GM19239 (cell line): ENCODE measurements at places on chromosomes 12 and 14.

GRCh38 chr12:5396541-5396940 lies 35.4 kb upstream of the NTF3 start:
- no peak for DNase-seq

GRCh38 chr14:85534458-85535293 lies 4.7 kb downstream of the FLRT2 start:
- DNase-seq, result no peak

DNA sequence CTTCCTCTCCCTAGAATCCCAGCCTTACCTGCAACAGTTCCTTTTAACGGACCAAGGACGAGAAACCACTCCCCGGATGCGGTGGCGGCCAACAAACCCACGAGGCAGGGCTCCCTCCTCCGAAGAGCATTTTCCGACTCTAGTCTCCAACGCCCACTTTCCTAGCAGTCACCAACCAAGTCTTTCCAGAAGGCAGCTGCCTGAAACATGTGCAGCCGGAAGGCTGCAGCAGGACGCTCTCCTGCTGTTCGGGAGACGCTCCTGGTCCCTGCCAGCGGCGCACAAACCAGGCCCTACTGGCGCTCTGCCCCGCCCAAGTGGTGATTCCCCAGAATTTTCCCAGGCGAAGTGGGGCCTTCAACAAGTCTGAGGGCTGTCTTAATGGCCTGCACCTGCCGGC lies 21.1 kb upstream of the ADAM20 start:
- no peak for DNase-seq

GRCh38 chr12:104721039-104721405 lies 237.1 kb downstream of the SLC41A2 start:
- no peak for DNase-seq

DNA sequence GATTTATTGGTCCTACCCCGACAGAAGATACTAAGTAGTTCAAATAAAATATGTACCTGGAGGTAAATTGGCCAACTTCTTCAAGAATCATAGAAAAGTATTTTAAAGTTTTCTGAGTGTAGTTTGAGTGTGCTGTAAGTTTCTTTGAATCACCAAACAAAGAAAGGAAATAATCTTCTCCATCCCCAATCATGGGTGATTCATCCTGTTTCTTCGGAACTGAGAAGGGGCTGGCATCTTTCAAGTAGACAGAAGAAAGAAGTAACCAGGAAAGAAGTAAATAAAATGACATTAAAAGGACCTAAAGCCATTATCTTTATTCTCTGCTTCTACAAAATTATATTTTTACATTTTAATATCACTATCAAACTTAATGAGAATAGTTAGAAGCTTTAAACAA lies 6.8 kb downstream of the LMNTD1 start:
- DNase-seq, result no peak

DNA sequence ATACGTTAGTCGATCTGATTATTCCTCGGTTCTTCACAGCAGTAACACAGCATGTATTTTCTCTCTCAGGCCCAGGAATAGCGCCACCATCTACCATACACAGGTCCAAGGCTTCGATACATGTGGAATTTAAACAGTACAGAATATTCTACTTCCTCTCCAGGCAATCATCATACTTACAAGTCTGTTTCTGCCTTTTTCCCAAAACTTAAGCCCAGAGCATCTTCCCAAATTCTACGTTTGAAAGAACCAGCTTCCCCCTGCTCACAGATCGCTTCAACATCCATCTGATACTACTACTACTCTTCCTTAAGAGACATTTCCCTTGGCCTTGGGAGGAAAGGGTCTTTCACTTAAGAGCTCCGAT lies 626 bp downstream of the TXNDC16 start:
- no peak for DNase-seq

- no peak for DNase-seq
These were observed 9.8 kb upstream of the ZNF385A start for GRCh38 chr12:54394281-54394719.

- DNase-seq, result no peak
These were observed 37.9 kb downstream of the B4GALNT3 start for GRCh38 chr12:497501-498160.

DNA sequence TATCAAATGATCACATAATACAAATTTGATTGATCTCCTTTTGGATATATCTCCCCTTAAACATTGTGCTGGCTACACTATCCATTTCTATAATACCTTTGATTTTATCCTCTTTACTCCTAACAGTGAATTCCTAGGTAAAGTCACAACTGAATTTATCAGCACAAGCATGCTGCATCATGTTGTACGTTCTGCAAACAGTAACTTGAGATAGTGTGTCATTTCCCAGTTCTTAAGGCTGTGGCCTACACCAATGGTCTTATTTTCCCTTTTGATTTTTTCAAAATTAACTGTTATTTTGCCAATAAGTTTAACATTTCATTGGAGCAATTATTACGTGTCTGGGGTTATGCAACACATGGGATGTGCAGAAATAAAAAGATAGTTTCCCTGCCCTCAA lies 24.8 kb downstream of the PRKCH start:
- DNase-seq, result no peak

DNA sequence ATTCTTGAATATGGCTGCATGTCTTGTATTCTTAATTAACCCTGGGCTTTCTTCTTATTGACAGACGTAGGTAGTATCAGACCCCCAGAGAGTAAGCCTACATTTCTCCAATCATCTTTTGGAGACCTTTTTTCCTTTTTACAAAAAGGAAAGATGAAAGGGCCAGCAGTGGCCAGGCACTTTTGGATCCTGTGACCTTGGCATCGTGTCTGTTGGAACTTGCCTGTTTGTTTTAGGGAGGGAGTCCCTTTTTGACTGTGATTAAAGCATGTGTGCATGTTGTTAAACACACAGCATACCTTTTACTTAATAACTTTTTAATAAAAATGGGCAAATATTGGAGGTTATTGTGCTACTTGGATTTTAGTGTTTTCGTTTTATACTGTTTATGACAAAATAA lies 57.2 kb downstream of the PCNX1 start:
- no peak for DNase-seq

DNA sequence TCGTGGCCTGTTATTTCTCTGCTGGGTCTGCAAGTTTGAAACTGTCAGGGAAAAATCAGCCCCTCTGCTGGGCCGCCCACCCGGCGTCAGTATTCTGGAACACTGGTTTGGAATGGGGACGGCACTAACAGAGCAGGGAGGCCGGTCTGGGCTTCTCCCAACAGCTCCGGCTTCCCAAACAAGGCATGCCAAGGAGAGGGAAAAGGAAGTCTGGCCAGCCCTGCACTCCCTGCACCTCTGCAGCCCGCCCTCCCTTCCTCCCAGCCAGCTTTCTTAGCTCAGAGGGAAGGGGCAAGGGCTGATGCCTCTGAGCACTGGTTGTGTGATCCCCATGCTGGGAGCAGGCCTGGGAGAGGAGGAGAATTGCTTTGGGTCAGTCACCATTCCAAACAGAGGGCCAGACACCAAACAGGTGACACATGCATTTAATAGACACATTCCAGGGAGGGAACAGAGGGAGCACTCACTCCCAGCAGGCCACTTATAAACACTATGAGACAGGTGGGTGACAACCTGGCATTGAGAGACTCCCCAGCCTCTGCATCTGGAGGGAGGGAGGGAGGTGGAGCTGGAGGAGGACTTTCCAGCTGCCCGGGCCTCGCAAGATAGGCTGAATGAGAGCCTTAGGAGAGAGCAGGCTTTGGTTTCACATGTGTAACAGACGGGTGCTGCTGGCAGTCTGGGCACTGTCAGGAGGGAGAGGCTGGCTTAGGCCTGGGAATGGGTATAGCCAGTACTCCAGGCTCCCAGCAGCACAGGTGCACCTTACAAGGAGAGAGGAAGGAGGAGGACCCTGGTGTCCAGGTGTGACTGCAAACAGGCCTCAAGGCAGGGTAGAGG lies 10.3 kb downstream of the KRT75 start:
- no peak for DNase-seq

DNA sequence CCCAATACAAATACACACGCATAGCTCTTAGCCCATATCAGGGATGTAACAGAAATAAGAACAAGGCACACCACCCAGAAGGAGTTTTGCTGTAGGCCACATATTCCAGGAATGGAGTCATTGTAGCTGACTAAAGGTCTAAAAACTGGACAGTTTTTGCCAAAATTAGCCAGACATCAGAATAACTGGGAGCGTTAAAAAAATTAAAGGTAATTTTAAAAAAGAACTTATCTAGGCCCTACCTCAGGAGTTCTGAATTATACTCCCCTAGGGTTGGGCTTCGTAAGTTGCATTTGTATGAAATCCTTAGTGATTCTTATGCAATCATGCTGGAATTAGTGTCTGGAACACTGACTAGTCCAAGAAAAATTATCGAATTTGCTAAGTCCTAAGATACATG lies 987.7 kb downstream of the GALC start:
- DNase-seq, result no peak

GRCh38 chr12:15540005-15540404 lies 217.7 kb downstream of the PTPRO start:
- DNase-seq, result no peak

DNA sequence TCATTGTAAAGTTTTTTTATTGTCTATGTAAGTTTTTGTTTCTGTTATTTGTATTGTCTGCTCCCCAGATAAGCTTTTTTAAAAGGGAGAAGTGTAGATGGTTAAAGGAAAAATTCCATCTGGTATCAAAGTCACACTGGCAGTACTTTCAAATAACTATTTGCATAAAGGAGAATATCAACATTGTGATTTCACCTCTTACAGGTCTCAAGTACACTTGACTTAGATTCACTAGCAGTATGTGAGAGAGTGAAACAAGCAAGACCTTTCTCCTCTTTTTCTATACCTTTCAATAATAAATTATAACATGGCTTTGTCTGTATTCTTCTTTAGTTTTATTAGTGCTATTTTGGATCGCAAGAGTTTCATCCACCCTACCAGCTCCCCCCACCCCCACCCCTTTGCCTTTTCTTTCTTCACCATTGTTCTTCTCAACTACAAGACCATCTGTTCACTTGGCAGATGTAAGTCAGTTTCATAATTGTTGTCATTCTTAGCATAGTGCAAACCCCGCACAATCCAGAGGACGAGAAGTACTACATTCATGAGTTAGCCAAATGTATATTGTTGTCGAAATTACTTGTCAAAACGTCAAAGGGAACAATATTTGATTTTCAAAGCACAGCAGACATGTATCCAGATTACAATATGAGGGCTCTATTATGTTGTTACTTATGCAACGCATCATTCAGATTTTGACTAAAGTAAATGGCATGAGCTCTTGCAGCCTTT lies 602.7 kb upstream of the FLRT2 start:
- no peak for DNase-seq

- DNase-seq, result peak; percentile 28
These were observed 1.2 kb downstream of the SRSF9 start for GRCh38 chr12:120468325-120468820.

- no peak for DNase-seq
These were observed 72.2 kb downstream of the BORCS5 start for GRCh38 chr12:12428961-12429657.

DNA sequence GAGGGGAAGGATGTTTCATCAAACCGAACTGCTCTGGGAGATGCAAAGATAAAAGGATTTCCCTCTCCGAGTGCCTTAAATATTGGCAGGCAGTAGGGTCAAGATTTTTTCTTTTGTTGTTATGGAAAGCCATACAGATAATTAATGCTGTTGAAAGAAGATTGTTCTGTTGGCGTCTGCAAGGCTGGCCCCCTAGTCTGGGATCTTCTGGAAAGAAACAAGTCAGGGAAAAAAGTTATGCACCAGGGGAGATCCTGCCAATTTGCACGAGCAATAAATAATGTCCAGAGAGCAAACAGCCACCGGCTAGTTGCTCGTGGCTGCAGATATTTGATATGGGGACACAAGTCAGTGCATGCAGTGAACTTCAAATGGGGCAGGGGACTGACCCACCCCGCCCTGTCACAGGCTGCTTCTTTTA lies 202.1 kb upstream of the MYL2 start:
- DNase-seq, result no peak

DNA sequence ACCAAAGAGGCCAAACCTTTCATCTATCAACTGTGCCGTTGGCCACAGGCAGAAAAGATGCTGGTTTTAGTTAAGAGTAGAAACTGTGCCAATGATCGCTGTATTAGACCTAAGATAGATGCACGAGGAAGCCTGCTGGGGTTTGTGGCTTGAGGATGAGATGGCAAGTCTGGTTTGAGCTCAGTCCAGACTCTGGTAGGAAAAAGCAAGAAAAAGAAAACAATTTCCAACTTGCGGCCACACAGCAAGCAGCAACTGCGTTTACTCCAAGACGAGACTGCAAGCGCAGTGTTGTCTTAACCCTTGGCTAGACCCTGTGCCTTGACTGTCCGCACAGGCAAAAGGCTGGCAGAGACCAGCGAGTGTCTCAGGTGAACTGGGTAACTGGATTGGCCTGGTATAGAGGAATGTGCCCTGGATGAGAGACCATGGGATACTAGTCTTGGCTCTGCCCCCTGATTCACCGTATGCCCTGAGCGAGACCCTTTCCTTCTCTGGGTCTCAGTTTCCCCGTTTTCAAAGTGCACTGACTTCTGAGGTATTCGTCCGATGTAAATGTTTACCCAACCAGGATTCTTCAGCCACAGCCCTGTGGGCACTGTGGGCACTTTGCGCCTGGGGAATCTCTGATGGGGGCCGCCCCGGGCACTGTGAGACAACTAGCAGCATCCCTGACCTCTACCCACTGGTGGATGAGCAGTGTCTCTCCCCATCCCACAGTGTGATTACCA lies 113.4 kb downstream of the DICER1 start:
- DNase-seq, result no peak

DNA sequence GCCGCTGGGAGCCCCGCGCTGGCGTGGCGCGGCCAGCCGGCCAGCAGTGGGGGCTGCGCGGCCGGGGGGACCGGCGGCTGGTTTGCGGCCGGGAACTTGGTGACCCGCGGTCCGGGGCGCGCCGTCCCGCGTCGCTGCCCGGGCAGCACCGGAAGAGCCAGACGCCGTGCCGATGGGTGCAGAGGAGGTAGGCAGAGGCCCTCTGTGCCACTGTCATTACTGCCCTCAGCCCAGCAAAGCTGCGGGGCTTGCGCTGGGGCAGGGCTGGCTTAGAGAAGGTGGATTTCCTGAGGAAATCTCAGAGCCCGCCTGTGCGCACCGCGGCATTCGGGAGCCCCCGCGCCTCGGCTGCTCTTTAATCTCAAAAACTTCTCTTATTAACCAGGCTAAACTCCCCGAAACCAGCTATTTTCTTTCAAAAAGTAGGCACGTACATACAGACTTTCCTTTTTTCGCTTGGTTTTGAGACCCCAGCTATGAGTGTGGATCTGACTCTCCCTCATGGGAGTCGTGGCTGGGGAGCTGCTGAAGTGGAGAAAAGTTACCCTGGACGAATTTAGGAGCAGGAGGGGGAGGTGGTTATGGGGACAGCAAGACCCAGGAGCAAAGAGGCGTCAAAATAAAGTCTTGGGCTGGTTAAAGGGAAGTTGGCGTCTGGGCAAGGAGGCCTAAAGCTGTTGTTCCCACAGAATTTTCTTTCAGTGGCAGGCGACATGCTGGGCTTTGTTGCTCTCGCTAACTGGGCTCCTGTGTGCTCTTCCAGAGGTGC lies 802 bp downstream of the SUSD6 start:
- no peak for DNase-seq

- no peak for DNase-seq
These were observed 21.0 kb upstream of the MDM2 start for GRCh38 chr12:68786929-68787328.

DNA sequence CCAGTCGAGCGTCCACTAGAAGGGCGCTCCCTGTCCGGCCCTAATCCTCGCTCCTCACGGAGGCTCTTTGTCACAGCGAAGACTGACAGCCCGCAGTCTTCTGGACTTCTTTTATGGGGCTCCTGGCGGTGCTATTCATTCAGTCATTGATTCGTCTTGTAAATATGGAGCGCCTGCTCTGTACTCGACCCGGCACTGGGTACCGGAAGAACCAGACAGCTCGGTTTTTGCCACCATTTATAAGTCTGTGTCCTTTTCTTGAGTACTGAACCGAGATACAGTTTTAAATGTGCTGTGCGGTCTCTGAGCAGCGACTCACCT lies 570 bp downstream of the DMAC2L start:
- DNase-seq, result no peak

GRCh38 chr12:109563291-109564284 lies 9.7 kb downstream of the MMAB start:
- DNase-seq, result no peak
